Bone marrow (tissue), 2 donors: ENCODE measurements at places on chromosomes 5 and 9.

DNA sequence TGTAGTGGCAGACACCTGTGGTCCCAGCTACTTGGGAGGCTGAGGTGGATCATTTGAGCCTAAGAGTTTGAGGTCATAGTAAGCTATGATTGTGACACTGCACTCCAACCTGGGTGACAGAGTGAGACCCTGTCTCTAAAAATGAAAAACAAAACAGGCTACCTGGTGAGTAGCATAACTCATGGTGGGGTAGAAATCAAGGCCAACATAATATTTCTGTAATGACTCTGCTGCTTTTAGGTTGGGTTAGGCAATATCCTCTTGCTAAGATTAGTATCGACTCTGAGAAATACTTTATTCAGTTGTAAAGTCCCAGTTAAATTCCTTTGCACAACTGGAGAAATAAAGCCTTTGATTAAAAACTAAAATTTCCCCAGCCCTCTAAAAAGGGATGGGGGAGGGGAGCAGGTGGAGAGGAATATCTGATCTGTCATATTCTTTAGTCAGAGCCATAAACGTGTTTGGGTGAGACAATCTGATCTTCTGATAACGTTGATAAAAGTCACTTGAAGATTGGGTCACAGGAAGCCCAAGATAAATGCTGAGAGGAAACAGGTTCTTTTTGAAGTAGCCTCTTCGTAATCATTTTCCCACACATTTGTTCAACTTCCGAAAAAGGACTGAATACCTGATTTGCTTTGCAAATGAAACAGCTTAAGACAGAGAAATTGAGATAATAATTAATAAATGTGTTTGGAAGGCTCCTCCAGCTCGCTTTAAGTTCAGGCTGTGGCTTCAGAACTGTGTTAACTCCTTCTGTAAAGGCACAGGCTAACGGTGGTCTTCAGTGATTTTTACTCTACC, 14.9 kb downstream of the IL4 start:
- DNase-seq = no peak

DNA sequence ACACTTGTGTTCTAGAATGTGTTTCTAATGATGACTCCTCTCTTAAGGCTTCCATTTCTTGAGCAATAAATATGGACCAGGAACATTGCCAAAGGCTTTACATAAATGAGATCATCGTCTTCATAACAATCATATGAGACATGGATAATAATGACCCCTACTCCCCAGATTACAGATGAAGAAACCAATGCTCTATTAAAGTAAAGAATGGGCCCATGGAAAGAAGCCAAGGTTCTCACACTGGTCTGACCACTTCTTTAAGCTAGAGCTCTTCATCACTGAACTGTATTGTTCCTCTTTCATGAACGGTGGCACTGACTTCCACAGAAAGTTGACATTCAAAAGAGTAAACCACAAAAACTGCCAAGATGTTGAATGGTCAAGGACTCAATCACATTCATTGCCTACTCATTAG, 65.3 kb downstream of the MARCHF3 start:
- peak; percentile 7 for DNase-seq

GRCh38 chr5:143594902-143595818, 191.7 kb upstream of the NR3C1 start:
- no peak for DNase-seq

DNA sequence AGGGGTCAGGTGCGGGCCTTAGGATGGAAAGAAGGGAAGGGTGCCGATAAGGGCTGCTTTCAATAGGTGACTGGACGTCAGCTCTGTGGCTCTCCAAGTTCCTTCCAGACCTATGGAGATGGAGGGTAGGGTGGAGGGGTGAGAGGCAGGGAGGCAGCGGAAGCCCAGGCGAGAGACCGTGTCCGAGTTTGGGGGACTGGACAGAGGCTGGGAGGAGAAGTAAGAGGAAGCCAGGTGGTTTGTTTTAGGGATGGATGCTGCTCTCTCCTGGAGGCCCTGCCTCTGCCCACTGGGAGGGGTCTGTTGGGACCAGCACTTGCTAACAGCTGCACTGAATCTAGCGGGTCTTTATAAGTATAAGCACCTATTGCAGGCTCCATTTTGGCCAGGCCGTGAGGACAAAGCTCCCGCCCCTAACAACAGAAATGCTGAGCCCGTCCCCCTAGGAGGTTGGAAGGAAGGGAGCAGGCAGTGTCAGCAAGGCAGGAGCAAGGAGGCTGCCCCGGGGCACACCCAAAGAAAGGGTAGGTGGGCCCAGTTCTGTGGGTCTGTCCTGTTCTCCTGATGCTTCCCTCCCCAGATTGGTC, 167.5 kb downstream of the DAB2IP start:
- no peak for DNase-seq

DNA sequence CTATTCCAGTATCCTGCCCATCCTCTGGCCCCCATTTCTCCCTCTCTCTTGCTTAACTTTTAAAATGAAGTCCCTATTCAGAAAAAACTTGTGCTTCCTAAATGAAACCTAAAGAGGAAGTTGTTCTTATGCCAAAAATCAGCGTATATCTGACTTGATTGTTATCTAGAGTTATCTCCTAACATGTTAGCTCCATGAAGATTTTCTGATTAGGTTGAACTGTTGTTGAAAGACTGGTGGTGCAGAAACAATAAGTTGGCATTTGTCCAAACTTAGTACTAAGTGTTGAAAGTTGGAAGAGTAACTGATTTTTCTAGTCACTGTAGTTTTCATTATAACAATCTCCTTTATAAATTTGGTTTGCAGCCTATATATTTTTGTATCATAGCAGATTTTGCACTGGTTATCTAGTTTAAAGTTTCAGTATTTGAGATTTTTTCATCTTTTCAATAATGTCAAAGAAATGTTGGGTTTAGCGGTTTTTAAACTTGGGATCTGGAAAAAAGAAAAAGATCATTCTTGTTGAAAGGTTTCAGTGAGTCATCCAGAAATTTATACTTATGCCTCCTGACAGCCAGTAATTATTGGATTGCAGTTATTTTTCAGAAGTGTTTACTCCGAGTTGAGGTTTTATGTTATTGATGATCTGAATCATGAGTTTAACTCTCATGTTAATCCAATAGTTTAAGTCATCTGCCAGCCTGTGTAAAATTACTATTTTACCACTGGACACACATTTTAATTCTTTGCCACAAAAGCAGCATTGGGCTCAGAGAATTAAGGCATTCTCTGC, 60.6 kb downstream of the PAM start:
- DNase-seq = no peak

DNA sequence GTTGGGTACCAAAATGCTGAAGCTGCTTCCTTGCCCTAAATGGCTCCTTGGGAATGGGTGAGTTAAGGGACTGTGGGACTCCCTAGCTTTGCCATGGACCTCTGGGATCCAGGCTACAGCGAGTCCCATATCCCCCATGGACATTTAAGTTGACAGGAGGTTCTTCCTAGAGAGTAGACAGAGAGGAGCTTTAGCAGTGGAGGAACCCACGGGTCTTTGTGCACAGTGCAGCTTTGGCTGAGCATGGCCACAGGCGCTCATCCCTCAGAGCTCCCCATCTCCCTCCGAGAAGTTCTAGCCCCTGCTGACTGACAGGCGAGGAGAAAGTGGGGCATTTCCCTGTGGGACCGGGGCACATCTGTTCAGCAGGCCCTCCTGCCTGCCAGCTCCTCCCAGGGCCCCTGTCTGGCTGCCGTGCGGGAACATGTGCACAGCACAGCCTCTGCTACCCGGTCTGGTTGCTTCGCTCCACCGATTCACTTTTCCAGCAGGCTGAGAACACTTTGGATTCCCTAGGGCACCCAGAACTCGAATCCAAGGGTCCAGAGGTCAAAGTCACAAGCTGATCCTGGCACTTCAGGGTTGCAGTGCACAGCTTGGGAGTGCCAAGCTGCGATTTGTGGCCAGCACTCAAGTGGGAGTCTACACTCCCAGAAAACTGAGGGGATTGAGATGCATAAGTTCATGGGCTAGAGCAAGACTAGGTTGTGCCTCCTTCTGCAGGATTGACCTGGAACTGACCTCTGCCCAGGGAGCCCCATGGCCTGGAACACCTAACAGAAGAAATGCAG, 40.6 kb upstream of the DMRTA1 start:
- DNase-seq = no peak

DNA sequence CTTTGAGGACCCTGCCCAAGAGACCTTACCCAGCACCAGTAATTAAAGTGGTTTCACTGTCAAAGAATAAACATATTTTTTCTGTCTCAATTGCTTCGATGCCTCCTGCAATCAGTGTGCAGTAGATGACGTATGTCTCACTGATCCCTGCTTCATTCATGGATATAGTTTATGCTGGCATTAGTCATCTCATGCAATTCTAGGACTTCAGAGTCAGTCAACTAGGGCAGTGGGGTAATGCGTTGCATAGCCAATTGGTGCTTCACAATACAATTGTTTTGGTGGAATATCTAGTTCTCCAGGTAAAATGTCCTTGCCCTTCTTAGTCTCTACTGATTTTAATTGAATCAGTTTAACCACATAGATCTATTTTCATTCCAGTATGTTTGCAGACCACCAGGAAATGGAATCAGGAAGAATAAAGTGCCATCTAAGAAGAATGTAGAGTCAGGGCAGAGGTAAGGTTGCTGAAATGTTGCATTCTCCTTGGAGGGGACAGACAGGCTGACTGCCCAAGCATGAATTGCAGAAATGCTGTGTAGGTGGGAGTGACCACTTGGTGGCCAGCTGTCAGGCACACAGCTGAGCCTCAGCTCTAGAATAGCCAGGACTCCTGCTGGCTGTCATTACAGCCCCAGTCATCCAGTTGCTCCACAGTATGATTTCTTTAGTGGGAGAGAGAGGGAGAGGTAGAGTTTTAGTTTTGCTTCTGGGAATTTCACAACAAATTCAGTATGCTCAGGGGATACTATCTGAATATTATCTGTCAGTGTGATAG, 73.5 kb upstream of the MEGF10 start:
- DNase-seq = no peak

DNA sequence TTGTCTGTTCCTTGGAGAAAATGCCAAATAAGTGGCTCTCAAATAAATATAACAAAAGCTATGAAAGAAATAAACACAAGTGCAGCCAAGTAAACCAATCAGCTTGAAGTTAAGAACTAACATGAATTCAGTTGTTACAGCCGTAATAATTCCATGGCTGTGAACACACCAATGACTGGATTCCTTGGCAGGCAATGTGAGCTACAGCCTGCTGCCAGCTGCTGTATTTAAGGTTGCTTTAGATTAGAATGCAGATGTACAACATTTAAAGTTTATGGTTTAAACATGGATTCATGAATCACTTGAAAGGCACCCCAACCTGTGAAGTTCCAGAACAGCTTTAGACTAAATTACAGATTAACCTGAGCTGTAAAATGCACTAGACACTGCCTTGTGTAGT, 626.4 kb upstream of the SEMA6A start:
- no peak for DNase-seq

- no peak for DNase-seq
These were observed 50.1 kb downstream of the TNFSF8 start for GRCh38 chr9:114880291-114880745.

- DNase-seq = no peak
These were observed 173.2 kb upstream of the OR13F1 start for GRCh38 chr9:104330841-104331240.

DNA sequence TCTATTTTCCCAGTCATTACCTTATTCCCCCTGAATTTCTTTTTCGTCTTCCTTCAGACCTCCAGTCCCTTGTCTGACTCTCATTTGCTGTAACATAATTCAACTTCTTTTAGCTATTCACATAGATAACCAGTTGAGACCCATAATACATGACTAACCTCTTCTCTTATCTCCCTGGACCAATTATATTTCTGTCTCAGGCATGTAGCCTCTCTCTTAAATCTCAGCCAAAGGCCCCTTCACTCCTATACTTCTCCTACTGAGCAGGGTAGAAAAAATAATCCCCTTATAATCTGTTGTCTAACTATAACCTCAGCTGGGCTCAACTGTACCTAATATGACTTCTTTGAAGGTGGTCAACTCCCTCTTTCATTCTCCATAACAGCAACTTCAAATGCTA, 20.9 kb downstream of the RANBP6 start:
- no peak for DNase-seq

DNA sequence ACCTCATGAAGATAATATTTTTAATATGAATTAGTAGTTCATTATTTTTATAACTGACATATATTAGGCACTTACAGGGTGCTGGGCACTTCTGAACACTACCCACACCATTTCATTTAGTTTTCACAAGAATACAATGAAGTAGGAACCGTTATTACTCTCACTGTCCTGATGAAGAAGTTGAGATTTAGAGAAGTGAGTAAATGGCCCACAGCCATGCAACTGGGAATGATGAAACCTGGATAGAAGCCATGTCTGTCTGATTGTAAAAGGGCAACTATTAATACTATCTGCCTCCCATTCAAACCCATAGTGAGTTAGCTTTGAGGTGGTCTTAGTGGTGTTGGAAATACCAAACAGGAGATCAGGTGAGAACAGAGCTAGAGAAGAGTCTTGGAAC, 29.6 kb upstream of the OTULINL start:
- DNase-seq = no peak

GRCh38 chr5:111997711-111998110, 240.7 kb upstream of the NREP start:
- no peak for DNase-seq

GRCh38 chr9:121220996-121221663, 19.5 kb upstream of the RAB14 start:
- peak; percentile 34 for DNase-seq

DNA sequence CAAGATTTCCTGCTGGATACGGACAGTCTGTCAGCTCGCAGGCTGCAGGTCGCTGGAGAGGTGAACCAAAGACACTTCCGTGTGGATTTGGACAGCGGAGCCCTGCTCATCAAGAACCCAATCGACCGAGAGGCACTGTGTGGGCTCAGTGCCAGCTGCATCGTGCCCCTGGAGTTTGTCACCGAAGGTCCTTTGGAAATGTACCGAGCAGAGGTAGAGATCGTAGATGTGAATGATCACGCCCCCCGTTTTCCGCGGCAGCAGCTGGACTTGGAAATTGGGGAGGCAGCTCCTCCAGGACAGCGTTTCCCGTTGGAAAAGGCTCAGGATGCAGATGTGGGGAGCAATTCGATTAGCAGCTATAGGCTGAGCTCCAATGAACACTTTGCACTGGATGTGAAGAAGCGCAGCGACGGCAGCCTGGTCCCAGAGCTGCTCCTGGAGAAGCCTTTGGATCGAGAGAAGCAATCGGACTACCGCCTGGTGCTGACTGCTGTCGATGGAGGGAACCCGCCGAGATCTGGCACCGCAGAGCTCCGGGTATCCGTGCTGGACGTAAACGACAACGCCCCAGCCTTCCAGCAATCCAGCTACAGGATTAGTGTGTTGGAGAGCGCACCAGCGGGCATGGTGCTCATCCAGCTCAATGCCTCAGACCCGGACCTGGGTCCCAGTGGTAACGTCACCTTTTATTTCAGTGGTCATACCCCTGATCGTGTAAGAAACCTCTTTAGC, 658 bp downstream of the PCDHGC4 start:
- DNase-seq = no peak

DNA sequence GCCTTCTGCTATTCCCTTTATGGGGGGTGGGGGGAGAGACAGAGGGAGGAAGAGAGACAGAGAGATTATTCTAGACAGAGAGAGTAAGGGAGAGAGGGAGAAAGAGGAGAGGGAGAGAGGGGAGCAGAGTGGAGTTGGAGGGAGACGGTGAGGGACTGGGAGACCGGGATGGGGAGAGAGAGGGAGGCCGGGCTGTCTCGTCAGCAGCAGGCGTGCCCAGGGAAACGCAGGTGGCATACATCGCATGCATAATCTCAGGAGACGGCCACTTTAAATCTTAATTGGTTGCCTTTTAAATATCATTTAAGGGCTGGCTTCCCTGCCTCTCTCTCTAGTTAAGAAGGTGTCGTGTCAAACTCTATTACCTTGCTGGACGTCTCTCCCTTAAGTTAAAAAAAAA, 8.4 kb downstream of the IRX4 start:
- no peak for DNase-seq
